ENCODE measurements at places on chromosomes 7 and 10.

- no peak for DNase-seq
These were observed 85.6 kb upstream of the NPS start for GRCh38 chr10:127463548-127463947.

- DNase-seq, result peak; percentile 7
These were observed 44.6 kb downstream of the CFAP46 start for GRCh38 chr10:132897516-132898381.

GRCh38 chr7:8296362-8296659, 34.3 kb upstream of the ICA1 start:
- no peak for DNase-seq

DNA sequence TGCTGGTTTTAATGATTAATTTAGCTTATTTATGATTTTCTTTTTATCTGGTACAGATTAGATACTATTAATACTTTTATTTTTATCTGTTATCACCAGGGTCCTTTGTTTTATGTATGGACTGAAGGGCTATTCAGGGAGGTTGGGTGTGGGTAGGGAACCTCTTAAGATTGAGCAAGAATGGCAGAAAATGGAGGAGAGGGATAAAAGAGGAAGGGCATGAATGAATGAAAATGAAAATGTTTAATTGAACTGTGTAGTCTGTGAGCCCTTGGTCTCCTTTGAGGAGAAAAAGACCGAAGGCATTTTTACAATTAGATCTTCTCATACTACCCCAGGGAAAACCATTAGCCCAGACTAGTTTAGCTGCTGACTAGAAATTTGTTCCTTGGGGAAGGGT, 93.1 kb downstream of the CDK14 start:
- DNase-seq, result no peak

GRCh38 chr10:76082956-76083355, 651.5 kb downstream of the LRMDA start:
- no peak for DNase-seq

GRCh38 chr7:139776486-139777132, 1.2 kb downstream of the HIPK2 start:
- DNase-seq, result peak; percentile 24
